Effector CD8-positive, alpha-beta T cell (primary cell): ENCODE measurements at places on chromosomes 5 and 9.

GRCh38 chr5:127311349-127311748 is 20.8 kb downstream of the MEGF10 start:
- no peak for DNase-seq

GRCh38 chr9:35353731-35354365 is 136.1 kb upstream of the RUSC2 start:
- DNase-seq = no peak

DNA sequence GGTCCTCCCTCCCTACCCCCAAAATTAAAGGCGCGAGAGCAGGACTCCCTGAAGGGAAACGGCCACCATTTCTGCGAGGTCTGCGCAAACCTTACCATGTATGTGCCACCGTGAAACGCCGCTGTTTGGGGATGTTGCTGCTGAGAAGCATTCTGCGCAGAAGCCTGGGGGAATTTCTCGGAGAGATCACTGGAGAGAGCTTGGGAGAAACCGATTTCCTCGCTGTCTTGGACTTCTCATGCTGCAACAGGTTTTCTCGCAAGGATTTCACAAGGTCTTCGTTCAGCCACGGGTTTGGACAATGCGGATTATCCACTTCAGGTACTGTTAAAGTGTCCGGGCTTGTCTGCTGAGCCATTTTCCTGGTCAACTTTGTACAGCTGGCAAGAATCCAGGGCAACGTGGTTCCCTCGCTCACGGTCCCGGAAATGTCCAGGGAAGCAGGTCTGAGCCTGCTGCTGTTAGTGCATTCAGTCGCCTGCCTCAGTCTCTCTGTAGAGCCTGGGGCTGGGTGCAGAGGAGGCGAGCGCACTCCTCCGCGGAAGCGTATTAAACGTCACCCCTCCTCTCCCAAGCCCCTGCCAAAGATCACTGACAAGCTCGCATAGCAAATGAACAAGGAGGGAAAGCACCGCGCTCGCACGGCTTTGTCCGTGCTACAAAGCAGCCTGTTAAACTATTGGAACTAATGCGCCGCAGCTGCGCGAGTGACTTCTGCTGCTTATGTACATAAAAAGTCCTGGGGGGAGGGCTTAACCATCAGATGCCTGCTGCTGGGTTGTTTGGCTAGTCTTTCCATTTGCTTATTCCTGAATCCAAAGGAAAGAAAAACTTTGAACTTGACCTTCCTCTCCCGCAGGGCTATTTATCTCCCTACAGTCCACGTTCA is 125.1 kb downstream of the PDE4D start:
- DNase-seq = no peak

DNA sequence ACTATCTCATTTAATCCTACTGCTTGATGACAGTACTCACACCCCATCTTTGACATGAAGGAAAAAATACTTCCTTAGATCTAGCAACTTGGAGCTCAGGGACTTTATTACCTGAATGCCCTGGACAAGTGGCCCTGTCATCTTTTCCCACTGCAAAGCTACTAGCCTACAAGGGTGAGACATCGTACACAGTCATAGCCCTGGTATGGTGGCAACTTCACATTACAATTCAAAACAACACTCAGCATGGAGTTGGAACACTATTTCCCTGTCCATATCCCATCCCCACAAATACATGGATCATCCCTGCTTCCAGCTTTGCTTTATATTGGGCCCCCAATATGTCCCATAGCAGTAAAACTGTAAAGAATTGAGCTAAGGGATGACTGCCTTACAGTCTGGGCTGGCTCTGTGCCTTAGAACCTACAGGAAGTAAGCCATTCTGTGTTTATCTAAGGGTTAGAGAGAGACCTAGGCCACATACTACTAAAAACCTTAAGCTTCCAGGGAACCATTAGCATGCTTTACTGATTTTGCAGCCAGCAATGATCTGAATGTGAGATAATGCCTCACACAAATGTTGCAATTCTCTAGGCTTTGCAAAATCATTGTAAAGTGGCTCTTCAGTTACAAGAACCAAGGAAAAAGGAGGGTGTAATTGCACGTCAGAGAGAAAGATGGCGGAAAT is 55.9 kb downstream of the OTULIN start:
- no peak for DNase-seq

DNA sequence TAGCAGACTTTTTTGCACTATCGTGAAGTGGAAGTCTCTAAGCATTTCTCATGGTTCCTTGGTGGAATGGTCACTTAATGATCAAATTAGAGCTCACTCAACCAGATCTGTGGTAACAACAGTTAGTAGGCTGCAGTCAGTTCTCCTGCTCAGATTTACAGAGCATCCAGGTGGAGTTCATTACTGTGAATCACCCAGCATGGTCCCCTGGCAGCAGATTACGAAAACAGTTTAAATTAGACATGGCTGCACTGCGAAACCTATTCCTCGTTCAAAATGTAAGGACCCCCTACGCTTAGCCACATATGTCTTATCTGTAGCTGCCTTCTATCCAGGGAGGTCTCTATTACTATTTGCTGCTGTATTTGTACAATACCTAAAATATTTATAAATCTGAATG is 823.6 kb upstream of the ARRDC3 start:
- no peak for DNase-seq

DNA sequence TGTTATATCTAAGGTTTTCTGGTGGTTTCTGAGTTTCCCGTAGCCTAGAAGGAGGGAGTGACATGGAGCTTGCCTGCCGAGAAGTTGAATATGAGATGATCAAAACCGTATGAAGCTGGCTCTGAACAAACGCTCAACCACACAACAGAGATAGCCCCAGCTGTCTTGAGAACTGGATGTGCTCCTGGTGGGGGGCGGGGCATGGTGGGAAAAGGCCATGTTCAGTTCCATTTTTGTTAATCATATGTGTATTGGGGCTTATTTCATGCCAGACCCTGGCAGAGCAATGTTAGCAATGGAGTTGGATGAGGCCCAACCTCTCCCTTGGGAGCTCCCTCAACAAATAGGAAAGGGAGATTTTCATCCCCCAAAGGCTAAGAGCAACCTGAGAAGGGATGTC is 4.8 kb downstream of the CCL19 start:
- no peak for DNase-seq

GRCh38 chr9:68934329-68934644 is 79.6 kb downstream of the PRKACG start:
- no peak for DNase-seq

- DNase-seq = no peak
Measured at GRCh38 chr9:137127301-137128157, 11.4 kb upstream of the GRIN1 start.

GRCh38 chr5:84597904-84598303 is 213.2 kb upstream of the EDIL3 start:
- DNase-seq = no peak

GRCh38 chr5:91469517-91470165 is 86.5 kb upstream of the ARRDC3 start:
- DNase-seq = no peak

DNA sequence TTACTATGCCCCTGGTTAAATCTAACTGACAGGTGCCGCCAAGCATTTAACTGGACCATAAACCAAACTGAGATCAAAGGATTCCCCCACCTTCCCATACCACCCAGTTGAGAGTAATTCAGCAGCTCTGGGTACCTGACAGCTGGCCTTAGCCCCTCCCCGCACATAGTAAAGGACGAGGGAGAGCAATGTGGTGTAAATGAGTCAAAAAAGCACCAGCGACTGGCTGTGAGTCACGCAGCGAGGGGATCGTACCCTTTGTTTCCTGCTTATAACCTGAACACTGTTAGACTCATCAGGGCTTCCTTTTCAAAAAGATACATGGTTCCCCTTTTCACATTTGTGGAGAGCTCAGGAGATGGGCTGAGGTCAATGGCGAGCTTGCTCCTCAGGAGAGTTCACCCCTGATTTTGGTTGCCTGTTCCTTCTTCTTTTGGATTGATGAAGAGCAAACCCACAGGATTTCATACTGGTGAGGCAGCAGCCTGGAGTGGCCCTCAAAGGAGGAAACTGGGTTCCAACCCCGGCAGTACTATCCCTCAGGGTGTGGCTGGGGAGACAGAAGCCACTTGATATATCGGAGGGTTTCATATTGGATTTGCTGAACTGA is 71.5 kb downstream of the ANKRD33B start:
- DNase-seq = no peak
